Iris pigment epithelial cell (primary cell): ENCODE measurements at places on chromosomes 11 and 22.

- DNase-seq, result peak; percentile 77
Measured at GRCh38 chr11:109037856-109038780, 373.2 kb downstream of the DDX10 start.

DNA sequence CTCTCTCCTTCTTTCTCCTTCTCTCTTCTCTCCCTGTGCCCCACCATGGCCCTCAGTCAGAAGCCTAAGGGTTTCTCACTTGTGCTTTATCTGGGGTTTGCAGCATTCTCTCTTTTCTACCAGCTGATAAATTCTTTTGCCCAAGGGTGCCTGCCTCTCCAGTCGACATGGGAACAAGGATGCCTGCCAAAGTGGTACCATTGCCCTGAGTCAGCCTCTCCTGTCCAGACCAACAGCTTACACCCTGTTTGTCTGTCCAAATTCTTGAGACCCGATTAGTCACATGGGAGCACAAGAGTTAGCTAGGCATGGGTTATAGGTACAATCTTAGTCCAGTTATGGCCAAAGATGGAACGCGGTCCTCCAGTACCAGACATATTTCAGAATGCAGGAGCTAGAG, 242.7 kb downstream of the LARGE1 start:
- no peak for DNase-seq

- DNase-seq, result no peak
Measured at GRCh38 chr11:73477518-73477917, 101.3 kb downstream of the RELT start.

GRCh38 chr11:116731097-116731761, 41.6 kb downstream of the BUD13 start:
- DNase-seq, result peak; percentile 4
